ENCODE measurements at places on chromosomes 7 and 10.

DNA sequence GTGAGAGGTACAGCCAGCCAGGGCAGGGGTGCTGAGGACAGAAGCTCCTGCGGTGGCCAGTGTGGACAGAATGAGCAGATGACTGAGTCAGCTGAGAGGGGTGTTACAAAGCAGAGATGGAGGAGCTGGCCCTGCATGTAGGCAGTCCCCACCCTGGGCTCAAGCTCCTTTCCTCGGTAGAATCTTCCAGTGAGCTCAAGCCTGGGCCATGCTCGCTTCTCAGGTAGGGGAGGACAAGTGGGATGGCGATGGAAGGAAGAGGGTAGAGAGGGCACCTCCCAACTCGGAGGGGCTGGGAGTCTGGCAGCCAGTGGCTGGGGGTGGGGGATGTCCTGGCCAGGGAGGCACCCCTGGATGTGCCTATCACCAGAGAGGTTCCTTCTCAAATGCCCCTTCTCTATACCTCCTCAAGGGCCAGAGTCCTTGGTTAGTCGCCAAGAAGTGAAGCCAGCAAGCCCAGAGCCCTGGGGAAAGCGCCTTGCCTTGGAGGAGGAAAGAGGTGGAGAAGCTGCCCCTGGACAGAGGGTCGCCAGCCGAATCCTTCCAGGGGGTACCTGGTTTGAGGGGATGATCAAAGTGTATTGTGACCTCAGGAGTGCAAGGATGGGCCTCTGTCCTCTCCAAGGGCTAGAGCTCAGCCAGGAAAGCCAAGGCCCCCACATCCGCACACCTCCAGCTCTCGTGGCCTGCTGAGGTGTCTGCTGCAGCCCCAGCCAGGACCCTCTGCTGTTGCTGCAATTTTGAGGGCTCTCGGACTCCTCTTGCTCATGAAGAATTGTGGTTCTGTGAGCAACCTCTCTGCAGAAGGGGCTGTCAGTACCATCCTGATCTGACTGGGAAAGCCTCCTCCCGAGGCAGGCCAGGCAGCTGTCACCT lies 88.6 kb upstream of the MACROH2A2 start:
- no peak for DNase-seq

DNA sequence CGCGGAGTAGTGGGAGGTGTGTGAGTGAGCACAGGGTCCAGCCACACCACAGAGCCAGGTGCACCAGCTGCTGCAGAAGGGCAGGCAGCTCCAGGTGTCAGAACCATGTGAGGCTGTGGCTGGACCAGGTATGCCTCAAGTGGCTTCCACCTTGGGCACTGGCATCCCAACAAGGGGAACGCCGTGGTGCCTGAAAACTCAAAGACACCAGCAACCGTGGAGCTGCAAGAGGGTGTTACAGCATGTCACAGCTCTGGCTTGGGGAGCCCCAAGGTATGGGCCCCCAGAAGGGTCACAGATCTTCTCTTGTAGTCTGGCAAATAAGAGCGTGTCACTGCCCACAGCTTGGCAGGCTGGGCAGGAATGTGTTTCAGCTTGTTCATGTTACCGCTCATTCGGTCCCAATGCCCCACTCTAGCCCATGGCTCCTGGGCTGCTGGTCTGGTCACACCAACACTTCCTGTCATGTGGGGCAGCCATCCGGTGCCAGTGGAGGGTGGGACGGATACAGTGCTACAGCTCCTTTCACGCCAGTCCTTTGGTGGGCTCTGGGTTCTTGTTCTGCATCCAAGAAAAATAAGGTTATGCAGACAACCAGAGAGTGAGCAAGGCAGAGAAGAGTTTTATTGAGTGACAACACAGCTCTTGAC lies 29.8 kb downstream of the STRA8 start:
- no peak for DNase-seq

DNA sequence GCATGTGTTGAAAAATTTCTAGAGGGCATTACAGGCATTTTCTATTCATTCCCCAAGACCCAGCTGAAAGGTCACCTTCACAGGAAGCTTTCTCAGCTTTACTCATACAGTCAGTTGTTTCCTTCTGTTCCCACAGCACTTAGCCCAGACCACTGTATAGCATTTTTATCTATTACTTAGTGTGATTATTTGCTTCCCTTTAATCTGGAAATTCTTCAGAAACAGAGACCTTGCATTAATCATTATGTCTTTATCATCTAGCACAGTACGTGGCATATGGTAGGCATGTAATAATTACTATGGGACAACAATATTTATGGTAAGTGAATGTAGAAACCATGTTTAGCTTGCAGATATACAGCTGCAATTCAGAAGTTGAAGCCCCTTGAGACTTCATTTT lies 38.2 kb upstream of the CDK6 start:
- no peak for DNase-seq

GRCh38 chr10:72334825-72335393 lies 19.8 kb downstream of the DNAJB12 start:
- no peak for DNase-seq

GRCh38 chr7:141945356-141945755 lies 1.4 kb downstream of the CLEC5A start:
- DNase-seq: no peak

Data from cerebellar nuclear complex (tissue), 1 donor.